ENCODE measurements at places on chromosomes 13 and 19.

DNA sequence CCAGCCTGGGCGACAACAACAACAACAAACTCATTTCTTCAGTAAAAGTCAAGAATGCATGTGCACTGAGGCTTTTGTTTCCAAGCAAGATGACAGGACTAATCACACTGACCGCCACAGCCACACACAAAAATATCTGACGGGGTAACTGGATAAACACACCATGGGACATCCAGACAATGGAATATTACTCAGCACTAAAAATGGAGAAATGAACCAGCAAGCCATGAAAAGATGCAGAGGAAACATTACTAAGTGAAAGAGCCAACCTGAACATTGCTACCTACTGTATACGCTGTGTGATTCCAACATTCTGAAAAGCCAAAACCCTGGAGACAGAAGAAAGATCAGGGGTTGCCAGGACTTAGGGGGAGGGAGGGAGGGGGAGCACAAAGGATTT is 36.7 kb downstream of the FAAP24 start:
- no peak for DNase-seq

DNA sequence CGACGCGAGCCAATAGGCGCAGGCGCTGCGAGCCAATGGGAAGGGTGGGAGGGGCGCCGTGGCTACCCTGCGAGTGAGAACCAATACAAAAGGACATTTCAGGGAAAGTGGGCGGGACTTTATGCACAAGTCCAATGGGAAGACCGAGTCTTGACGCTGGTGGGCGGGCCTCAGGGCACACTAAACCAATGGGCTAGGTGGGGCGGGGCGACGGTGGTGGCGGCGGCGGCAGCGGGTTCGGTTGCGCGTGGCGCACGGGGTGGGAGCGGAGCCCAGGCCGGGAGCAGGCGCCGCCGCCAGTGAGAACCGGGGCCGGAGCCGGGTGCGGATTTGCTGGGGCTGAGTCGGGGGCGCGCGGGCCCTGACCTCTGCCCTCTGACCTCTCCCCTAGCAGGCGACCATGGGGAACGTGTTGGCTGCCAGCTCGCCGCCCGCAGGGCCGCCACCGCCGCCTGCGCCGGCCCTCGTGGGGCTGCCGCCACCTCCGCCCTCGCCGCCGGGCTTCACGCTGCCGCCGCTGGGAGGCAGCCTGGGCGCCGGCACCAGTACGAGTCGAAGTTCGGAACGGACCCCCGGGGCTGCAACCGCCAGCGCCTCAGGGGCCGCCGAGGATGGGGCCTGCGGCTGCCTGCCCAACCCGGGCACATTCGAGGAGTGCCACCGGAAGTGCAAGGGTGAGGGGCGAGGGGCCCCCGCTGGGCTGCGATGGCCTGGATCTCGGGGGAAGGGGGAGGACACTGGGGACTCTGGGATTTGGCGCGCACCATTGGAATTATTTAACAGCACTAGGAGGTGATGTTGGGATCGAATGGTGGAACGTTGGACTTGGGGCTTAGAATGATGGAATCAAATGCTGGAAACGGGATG is at the start of gene TOMM40:
Gene TOMM40 (plus strand): TSS at position 239 of the 867 bp plus-strand sequence. CDS start 162 bp downstream, at position 401.
- DNase-seq, result peak; percentile 100

DNA sequence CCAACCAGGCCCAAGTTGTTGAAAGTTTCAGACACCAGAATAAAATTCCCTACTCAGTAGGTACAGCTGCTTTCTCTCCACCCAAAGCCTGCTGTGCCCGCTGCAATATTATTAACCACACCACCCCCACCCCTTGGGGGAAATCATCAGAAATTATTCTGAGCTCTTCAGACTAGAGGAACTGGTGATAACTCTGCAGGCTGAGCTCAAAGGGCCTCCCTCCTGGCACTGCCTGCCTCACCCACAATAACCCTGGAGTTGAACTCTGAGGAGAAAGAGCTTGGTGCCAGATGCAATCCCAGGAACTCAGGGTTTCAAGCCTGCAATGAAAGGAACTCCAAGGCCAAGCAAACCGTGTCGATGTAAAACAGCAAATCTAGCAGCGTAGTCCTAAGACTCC is 381.7 kb upstream of the ZNF507 start:
- no peak for DNase-seq

GRCh38 chr13:111021270-111021669 is 93.8 kb upstream of the ARHGEF7 start:
- DNase-seq, result no peak

DNA sequence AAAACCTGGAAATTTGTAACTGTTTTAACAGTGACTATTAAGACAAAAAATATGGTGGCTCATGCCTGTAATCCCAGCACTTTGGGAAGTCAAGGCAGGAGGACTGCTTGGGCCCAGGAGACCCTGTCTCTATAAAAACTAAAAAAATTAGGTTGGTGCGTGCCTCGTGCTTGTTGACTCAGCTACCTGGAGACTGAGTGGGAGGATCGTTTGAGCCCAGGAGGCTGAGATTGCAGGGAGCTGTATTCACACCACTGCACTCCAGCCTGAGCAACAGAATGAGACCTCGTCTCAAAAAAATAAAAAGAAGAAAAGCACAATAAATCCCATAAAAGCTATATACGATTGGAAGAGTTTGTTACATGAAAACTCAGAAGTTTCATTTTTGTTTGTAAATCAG is 23.7 kb downstream of the KLF5 start:
- DNase-seq, result no peak

DNA sequence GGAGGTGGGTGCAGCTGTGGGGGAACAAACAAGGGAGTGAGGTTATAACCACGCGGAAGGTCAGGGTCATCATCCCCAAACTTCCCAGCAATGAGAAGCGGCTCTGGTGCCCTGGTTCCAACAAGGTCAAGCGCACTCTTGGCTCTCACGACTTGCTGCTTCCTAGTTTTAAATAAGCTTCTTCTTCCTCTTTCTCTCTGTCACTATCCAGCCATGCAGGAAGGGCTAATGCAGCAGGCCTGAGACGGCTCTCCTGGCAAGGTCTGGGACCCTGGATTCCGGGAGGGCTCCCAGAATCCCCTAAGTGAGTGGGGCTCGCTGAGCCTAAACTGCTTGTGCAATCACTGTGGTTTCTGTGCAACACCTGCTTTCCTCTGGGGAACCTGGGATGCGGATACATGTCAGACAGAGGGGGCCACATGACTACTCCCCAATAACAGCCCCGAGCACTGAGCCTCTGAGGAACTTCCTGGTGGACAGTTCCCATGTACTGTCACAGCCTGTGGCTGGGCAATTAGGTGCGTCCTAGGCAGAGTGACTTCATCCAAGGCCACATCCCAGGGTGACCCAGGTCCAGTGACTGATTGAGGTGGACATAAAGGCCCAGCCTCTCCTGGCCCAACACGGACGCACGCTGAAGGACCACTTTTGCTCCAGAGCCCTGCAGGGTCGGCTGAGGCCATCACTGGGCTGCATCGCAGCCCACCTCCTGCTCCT is 24.2 kb downstream of the VRK3 start:
- DNase-seq, result no peak

GRCh38 chr13:82749551-82749950 is 1132.7 kb downstream of the SLITRK1 start:
- no peak for DNase-seq

- DNase-seq, result no peak
These were observed 216.4 kb downstream of the POSTN start for GRCh38 chr13:37382146-37382545.

GRCh38 chr13:54965881-54966280 is 1937.3 kb downstream of the OLFM4 start:
- DNase-seq, result no peak

DNA sequence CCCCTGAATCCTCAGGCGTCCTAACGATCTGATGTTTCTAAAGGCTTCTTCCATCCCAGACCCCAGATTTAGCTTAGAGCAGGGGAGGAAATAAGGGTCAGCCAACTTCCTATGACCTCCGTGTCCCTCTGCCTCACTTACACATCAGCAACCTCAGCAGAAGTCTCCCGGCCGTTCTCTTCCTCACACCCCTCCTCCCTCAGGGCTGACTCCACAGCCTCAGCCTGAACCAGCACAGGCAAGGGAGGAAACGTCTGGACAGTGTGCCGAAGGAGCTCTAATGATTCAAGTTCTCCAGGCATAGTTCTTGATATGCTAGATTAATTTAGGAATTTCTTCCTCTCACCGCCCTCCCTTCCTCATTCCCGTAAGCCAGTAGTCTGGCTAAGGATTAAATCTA is 121.4 kb downstream of the NUFIP1 start:
- no peak for DNase-seq

GRCh38 chr19:30864391-30865215 is 484.6 kb downstream of the TSHZ3 start:
- DNase-seq, result no peak

DNA sequence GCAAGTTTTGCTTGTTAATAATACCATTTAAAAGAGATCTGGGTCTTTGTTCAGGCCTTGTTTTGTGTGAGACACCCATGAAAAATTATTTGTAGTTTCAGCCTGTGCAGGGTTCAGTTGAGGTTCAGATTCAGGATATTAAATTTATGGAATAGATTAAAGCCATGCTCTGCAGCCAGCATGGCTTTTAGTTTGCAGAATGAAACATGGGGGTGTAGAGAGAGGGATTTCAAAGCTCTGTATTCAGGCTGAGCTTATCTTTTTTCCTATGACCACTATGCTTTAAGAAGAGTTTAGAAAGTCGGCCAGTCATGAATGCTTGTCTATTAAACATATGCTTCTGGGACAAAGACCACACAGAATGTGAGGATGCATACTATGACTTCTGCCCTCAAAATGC is 73.6 kb downstream of the DCLK1 start:
- no peak for DNase-seq

- no peak for DNase-seq
These were observed 8.2 kb downstream of the C3 start for GRCh38 chr19:6712231-6712630.

DNA sequence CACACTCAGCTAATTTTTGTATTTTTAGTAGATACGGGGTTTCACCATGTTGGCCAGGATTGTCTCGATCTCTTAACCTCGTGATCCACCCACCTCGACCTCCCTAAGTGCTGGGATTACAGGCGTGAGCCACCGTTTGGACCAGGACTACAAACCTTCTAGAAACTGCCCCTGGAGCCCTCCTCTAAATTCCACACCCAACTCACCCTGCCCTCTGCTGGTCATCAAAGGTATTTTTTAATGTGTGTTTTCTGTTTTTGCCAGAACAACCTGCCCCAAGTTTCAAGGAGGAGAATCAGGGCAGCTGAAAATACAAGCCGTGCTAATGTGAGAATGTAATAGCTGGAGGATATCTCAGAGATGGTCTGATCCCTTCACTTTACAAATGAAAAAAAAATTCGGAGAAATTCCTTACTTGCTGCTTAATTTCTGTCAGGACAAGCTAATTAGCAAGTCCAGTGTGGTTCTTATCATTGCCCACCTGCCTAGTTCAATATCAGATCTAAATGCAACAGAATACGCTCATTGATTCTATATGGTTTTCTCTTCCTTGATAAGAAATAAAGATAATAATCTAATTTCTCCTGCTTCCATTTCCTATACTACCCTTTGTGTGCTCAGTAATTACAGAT is 4.1 kb downstream of the ATP8A2 start:
- DNase-seq, result peak; percentile 18

DNA sequence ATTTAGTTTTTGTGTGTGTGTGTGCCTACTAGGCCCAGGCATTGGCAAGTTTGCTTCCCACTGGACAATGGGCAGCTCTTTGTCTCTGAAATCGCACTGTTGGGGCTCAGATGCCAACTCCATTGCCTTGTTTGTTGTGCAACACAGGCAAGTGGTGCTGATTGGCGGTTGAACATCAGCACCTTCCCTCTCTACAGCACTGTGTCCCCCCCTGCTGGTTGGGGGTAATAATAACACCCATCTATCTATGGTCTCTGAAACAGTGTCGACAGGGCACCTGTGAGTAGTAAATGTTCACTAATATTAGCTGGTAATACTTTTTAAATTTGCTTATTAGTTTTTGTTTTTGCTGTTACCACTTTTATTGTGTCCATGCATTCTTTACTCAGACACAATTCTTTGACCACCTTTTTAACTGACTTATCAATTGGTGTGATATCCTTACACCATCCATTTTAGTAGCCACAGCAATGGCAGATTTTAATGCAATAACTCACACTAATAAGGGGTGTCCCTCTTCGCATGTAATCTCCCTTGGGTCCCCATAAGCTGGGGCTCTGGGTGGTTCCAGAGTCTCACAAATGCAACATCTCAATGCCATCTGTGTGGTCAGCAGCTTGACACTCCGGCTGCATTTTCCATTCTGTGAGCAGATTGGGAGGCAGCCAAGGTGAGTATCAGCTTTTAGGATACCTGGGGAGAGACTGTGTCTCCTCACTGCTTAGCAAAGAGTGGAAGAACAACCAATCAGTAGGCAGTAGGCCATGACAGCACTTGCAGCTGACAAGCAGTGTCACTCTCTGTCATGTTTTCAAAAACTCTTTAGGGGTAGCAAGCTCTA is 47.7 kb upstream of the UQCRFS1 start:
- DNase-seq, result no peak

- DNase-seq, result no peak
These were observed 192.3 kb downstream of the SHISA2 start for GRCh38 chr13:25859528-25859927.

DNA sequence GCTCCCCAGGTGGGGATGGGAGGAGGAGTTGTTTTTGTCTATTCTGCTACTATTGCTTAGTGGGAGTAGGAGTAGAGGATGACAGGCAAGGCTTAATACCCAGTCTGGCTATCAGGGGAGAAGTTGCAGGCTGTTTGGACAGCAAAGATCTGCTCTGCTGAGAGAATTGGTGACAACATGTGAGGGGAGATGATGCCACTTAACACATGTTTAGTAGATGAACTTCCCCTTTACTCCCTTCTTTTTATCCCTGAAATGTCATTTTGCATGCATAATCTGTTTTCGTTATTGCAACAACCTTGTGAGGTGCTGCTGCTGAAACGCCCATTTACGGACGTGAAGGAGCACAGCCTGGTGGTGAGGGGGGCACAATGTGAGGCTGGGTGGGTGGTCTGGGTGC is 3.0 kb upstream of the CYP4F12 start:
- no peak for DNase-seq
